ENCODE measurements at places on chromosomes 5 and 9.

GRCh38 chr5:137501846-137502406 lies 2.8 kb upstream of the SPOCK1 start:
- no peak for DNase-seq

DNA sequence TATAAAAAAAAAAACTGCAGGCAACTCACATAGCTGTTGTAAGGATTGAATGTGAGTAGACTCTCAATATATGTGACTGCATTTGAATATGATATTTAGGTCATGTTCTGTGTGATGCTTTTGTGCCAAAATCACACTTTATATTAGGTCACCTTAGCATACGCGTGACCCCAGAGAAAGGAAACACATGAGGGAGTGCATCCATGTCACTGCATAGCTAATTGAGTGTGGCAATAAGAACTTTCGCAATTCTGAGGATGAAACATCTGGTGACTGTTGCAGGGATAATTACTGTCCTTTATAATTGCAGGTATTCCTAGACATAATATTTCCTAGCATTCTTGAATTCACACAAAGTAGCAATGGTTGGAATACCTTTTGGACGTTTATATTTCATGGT lies 459.5 kb upstream of the KLF4 start:
- DNase-seq = no peak

DNA sequence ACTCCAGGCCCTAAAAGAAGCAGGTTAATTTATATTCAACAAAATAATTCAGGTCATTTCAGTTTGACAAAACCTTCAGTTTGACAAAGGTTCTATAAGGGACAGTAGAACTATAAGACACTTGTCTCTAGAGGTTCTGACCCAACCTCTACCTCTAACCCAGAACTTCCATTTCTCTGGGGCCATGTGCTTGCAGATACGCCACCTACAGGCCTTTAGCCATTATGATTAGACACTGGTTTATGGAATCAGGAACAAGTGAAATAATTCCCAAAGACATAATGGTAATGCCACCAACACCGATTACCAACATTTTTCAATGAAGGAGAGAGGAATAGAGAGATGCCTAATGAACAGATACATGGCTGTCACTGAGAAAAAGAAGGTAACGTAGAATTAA lies 733.9 kb downstream of the PRELID2 start:
- no peak for DNase-seq

DNA sequence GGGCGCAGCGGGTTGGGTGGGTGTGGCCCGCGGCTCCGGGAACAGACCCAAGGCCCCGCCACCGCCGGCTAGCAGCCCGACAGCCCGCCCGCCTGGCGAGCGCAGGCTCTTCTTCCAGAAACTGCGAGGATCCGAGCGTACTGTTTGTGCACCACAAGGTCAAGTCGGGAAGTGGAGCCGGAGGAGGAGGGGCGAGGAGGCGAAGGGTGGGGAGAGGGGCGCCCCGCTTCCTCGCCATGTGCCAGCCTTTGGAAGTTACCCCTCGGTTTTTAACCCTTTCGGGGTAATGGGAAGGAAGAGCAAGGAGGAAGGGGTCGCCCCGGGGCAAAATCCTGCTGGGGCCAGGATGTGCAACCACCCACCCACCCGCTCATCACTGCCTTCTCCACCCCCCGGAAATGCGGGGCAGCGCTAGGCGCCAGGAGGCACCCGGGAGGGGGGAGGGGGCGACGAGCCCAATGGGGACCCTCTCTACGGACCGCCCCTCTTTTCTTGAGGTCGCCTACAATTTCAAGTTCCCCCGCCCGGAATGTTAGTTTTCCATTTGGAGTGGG lies 1.1 kb upstream of the JADE2 start:
- no peak for DNase-seq

GRCh38 chr5:84017523-84018172 lies 297.0 kb upstream of the HAPLN1 start:
- DNase-seq = no peak
